ENCODE measurements at places on chromosomes 3 and 15.
A peak's percentile ranks its signal among the peaks of the same experiment; 100 is the strongest.

DNA sequence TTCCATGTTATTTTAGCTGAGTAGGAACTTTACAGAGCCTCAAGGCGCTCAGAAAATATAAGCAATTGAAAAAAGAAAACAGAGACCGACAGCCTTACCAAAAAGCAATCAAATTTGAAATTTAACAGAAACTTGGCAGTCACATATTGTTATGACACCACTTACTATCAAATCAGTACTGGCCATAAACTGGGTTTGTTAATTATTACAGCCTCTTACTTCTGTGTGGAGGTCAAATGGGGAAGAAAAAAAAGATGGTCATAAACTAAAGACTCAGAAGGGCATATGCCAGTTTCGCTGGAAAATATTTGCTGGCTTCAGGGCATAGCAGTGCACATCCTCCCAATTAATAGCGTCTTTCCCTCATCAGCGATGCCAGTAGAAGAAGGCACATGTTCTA is 45.5 kb upstream of the SUCLG2 start:
- no peak for DNase-seq

GRCh38 chr15:51841406-51842040 is 12.1 kb downstream of the TMOD3 start:
- no peak for DNase-seq

- no peak for DNase-seq
Measured at GRCh38 chr3:108936924-108937689, 16.6 kb downstream of the GUCA1C start.

DNA sequence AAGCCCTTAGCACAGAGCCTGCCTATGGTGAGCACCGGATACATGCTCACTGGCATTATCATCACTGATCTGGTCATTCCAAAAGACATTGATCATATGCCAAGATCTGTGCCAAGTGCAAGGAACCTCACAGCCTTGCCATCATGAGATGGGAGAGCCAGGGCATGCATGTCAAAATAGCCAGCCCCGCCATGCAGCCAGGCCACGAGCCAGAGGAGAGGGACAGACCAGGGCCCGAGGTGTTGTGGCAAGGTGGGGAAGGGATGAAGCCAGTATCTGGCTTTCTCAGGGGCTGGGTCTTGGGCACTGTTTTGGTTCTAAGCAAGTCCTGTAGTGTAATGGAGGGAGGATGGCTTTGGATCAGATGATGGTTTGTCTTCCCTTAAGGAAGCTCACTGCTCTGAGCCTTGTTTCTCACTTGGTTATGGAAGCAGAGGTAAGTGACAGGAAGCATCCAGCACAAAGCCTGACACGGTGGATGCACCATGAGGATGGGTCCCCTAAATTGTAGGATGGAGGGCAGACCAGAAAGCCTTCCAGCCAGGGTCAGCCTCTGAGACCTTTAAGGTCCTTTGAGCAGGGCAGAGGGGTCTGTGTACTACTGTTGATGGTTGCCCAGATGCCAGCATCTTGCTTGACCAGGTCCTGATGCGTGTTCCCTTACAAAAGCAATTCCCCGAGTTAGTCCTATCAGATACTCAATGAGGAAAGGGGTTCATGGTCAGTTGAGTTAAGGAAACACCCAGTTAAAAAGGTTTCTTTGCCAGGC is 247.7 kb upstream of the TLE3 start:
- no peak for DNase-seq

- no peak for DNase-seq
Measured at GRCh38 chr3:8001712-8002111, 499.9 kb upstream of the LMCD1 start.

DNA sequence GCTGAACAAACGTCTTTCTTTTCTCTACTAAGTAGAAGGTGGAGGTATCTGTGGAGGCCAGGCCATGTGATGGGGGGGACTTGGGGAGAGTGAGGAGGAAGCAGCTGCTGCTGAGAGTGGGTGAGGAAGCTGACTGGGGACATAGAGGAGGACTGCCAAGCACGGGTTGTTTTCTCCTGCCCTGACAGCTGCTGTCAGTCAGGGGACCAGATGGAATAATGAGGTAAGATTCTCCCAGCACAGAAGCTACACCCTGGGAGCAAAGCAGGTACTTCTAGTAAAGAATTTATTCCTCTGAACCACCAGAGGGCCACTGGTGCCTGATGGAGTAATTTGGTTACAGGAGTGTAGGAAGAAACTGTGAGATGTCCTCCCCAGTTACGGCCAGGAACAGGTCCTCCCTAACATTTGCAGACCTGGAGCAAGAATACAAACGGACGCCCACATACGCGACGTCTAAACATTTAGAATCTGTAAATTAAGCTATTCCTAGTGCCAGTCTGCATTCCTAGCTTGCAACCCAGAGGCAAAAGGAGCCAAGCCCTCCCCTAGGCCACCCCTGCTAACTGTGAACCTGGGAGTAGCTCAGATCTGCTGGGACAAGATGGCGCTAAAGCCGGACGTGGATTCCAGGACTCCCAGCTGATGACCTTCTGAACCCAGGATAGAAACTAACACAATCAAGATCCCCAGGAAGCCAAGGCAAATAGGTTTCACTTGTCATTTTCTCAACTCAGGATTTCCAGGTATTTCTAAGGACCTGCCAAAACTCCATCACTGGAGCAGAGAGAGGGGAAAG is 14.8 kb downstream of the CRYGS start:
- DNase-seq = no peak

DNA sequence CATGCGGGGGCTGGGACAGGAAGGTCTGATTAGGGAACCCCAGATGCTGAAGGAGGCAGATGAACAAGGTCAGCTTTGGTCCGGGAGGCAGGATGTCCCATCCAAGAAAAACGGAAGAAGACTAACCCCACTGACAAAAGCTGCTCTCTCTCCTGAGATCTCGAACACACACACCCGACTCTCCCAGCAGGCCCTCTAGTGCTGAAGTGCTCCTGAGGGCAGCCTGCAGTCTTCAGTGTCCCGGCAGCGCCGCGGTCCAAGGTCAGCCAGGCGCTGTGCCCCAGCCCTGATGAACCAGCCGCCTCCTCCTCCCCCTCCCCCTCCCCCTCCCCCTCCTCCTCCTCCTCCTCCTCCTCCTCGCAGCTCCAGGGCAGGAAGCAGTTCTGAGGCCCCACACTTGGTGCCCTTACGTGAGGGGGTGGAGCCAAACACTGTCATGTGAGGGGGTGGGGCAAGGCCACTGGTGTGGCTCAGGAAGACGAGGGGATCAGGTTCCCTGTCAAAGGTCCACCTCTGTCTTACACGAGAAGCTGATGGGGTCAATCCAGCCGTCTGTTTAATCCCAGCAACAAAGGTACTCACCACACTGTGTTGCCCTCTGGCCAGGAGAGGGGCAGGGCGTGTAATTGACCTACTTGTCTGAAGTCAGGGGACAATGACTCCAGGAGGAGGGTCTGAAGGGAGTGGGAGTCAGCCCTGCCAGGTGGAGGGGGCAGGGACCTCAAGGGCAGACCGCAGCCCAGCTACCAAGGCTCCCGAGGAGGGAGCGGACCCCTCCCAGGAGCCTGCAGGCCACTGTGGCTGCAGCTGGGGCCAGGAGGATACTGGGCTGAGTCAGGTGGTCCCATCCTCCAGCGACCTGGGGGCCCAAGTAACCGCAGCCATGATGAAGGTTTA is 34.3 kb downstream of the PRR23E start:
- DNase-seq = peak; percentile 30

DNA sequence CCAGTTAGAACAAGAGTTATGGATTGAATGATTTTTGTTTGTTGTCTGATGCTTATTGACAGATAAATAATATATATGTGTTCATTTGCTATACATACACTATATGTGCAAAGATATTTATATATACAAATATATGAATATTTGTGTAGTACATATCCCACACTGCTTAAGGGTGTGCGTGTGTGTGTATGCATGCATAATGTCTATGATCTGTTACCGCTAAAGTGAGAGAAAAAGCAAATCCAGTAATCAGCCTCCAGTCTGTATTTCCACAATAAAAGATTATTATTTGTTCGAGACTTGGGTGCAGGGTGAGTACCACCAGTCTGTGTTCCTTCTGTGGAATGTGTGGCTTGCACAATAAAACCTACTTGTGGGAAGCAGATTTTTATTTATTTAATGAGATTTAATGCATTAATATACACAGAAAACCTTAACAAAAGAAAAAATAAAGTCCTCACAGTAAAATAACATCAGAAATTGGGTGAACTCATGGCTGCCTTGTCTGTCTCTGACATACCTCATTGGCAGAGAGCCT is 366.0 kb upstream of the TBL1XR1 start:
- DNase-seq = no peak

- DNase-seq = no peak
Measured at GRCh38 chr15:96390986-96391385, 60.5 kb downstream of the NR2F2 start.

DNA sequence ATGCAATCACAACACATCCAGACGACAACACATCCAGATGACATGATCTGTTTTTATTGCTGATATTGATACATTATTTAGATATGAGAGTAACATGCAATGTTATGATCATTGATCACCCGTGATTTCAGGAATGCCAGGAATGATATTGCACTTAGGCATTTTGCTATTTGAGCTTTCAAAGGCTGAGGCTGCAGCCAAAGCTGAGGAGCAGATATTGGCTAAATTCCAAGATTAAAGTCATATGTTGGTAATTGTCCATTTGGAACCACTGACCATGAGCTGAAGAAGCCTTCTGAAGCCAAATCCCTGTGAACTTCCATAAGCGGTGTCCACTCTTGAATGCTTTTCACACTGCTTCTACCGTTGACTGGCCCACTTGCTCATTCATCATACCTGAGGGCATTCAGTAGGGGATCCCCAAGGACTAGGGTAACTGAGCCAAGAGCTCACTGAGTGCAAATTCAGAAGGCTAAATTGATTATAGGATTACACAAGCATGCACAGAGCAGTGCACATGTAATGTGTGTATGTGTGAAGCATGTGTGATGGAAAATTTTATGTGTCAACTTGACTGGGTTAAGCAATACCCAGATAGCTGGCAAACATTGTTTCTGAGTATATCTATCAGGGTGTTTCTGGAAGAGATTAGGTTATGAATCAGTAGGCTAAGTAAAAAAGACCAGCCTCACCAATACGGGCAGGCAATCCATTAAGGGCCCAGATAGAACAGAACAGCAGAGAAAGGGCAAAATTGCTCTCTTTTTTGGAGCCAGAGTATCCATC is 92.1 kb upstream of the PLAAT1 start:
- DNase-seq = no peak

DNA sequence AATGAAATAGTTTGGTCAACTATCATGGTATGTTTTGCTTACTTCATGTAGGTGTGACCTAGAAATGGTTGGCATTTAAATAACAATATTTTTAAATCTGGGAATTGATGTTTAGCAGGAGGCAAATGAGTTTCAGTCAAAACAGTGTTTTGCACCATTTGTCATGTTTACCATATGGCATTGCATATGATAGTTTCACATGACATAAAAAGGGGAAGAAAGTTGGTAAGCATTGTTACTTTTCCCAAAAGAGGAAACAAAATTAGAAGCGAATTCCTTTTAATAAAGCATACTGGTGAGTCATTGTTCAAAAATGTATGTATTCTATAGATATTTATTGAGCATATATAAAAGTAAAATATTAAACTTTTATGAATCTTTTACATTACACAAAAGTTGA is 2.3 kb downstream of the RNF13 start:
- no peak for DNase-seq

DNA sequence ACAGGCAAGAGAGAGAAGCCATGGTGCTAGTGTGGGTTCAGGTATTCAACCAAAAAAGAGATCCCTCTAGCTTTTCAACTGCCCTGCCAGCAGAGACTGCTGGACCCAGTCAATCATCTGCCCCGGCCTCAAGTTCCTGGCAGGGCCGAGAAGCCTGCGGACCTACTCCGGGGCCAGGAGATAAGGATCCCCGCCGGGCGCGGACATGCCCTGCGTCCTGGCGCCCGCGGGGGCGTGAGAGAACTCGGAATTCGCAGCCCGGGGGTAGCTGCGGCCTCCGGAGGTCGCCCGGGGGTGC is 821 bp upstream of the MAGI1 start:
- no peak for DNase-seq

GRCh38 chr15:50880206-50880605 is 28.3 kb upstream of the AP4E1 start:
- no peak for DNase-seq

- no peak for DNase-seq
Measured at GRCh38 chr3:167742338-167742737, 6.8 kb downstream of the SERPINI1 start.

DNA sequence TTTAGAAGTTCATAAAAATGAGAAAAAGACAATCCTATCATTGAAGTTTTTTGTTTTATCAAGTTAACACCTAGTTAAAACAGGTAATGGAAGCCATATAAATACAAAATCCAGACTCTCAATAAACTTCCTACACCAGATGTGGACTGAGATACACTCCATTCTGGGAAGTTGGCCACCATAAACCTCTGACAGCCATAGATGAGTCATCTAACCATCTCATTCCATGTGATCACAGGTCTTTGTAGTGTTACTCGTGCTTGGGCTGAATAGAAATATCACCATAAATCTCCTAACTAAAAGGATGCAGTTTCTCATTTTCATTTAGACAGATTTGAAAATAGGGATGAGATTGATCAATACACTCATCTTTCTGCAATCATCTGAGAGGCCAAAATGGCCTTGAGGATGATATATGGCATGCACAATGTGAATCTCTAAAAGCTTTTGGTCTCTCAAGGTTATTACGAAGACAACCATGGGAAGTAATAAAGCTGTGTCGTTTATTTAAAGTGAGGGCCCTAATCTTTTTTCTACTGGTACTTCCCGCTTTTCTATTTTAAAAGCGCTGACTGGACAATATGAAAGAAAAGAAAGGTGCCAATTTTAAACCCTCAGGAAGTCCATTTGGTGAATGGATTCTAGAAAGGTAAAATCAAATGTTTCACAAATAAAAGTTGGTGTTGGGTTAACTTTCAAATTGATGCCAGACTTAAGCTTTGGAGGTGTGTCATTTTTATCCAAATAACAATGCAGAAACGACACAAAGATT is 155.5 kb downstream of the POLR2M start:
- no peak for DNase-seq

- DNase-seq = no peak
Measured at GRCh38 chr3:134334231-134334900, 39.9 kb downstream of the AMOTL2 start.

GRCh38 chr15:82613747-82614146 is 33.4 kb downstream of the CPEB1 start:
- no peak for DNase-seq

GRCh38 chr15:90126596-90127435 is 24.5 kb upstream of the IDH2 start:
- DNase-seq = no peak

DNA sequence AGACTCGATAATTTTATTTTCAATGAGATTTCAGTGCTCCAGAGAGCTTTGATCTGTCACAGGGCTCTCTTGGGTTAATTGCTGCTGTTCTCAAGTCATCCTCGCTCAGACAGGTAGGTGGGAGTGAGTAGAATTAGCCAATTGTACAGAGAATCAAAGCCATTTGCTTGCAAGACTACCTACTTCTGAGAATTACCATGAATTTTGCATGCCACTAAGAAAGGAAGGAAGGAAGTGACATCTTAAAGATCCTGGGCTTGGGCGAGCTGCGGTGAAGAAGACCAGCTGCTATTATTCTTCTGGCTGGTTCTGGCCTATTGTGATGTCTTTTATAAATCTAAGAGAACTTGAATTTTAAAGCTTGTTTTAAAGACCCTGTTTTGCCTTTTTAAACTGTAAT is 154.1 kb upstream of the LPP start:
- DNase-seq = peak; percentile 41

GRCh38 chr3:134009345-134010000 is 20.3 kb downstream of the SLCO2A1 start:
- DNase-seq = no peak

GRCh38 chr3:12476238-12476897 is 7.9 kb upstream of the TSEN2 start:
- DNase-seq = no peak
